ENCODE measurements at places on chromosomes 2 and 18.

- peak; percentile 51 for DNase-seq
These were observed 1.3 kb downstream of the HDAC4 start for GRCh38 chr2:239399433-239399920.

DNA sequence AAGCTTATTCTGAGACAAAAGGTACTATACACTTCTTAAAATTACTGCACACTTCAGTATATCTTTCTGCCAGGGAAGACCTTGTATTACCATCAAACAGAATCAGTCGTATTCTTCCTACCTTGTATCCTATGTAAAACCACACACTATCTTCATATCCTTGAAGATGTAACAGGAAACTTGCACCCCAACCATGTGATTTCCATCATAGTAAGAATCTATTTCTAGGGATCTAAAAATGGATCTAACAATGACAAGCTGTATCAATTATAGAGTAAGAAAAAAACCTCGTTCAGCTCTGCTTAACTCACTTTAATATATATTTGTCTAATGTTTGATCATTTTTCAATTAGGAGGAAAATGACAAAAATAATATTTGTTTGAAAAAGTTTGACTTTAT is 60.2 kb downstream of the WDR75 start:
- DNase-seq: no peak

DNA sequence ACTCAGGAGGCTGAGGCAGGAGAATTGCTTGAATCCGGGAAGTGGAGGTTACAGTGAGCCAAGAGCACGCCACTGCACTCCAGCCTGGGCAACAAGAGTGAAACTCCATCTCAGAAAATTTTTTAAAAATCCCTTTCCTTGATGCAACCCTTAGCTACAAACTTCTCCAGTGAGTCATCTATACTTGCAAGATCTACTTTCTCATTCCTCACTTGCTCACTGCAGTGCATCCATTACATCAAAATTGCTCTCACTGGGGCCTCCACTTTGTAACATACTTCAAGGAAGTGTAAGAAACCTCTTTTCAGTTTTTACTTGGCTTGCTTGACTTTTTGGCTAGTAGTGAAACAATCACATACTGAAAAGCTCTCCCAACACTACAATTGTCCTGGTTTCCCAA is 65.3 kb downstream of the REEP1 start:
- no peak for DNase-seq

GRCh38 chr2:16817305-16818202 is 151.9 kb upstream of the CYRIA start:
- no peak for DNase-seq

DNA sequence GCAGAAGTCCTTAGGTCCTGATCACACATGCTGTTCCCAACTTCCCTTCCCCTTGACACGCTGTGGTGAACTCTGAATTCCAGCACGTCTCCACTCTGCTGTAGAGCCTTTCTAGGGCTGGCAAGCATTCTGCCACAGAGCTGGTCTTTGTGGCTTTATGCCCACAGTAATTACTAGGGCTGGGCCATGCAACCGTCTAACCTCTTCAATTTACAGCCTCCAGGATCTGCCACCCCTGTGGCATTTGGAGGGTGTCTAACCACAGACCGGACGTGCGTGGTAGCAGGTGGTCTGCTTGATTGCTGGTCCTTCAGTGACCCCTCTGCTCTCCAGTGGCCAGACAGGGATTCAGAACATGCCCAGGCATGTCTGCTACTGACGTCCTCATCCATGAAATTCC is 43.1 kb upstream of the TGFA start:
- DNase-seq: peak; percentile 39

- DNase-seq: peak; percentile 6
These were observed 191.0 kb downstream of the GRB14 start for GRCh38 chr2:164430166-164430783.

DNA sequence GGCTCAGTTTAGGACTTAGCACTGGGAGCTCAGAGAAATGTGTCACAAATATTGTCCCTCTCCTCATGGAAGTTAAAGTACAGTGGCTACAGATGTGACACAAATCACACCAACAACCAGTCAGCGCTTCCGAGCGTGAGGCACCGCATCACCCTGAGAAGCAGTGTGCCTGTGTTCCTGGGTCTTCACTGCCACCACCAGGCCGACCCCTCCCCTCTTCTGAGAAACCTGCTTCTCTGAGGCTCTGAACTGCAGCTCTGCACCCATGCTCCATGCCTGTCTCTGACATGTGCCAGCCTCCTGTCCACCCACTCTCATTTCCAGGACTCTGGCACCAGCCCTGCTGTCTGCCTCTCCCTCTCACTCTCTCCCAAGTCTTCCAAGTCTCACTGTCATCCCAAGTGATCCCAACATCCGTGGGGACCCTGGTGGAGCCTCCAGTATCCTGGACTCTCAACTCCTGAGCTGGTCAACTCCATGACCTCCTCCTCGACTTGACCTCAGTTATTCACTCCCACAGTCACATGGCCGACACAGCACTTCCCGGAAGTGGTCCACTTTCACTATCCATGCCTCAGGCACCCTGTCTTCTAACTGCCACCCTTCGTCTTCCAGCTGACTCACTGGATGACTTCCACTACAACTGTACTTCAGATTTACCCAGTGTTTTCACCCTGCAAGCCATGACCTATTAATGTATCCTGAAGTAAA is 73.5 kb downstream of the FBXO15 start:
- DNase-seq: no peak

DNA sequence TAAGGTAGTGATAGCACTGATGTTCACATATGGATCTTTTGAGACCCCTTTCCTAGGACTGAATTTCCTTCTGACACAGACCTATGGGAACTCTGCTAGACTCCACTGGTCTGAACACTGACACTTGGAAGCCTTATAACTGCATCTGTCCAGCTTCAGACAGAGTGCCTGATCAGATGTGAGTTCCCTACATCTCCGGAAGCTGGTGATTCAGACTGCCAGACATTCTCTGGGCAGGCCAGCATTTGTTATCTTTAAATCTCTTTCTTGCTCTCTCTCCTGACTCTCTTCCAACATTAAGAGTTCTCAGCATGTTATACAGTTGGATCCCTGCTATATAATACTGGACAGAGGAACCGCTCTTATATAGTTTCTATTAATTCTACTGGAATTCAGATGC is 408.5 kb downstream of the ZEB2 start:
- DNase-seq: no peak

DNA sequence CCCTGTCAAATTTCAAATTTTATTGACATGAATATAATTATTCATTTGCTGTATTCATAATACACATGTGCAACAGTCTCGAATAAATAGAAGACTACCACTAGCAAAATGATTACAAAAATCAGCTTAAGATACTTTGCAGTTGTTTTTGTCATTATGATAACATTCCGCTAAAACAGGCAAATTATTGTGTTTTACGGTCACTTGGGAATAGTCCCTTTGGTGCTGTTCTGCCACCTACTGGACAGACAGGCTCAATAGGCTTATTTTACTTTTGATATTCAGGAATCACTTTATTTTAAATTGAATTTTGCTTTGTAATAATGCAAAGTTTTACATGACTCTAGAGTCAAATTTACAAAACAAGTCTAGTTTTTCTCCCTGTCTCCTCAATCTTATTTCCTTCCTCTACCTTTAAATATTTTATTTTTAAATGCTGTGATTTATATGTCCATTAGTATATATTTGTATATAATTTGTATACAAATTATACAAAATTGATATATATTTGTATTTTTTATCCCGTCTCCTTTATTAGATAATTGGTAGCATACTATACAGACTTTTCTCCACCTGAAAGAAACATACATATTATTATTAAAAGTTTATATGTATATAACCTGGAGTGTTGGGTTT is 456.3 kb downstream of the DLGAP1 start:
- DNase-seq: peak; percentile 47

DNA sequence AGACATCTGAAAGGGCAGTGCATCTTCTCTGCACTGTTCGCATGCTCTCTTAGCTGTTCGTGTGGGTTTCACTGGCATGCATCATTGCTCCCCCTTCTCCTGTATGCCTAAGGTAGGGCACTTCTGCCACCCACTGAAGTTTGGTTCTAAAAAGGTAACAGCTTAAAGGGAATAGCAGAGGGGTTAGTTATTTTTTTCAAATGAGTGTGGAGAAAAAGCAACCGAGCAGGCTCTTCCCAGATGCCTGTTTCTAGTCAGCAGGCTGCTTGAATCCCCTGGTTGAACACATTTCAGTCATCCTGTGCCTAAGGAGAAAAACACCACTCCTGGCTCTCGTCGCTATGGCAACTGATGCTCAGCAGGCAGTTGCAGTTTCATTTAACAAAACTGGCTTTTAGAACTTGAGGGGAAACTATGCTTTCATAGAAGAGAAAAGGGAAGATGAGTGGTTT is 69.8 kb upstream of the GALNT3 start:
- no peak for DNase-seq

- no peak for DNase-seq
These were observed 28.0 kb upstream of the PMAIP1 start for GRCh38 chr18:59871711-59872362.
